Activated CD4-positive, CD25-positive, alpha-beta regulatory T cell treated with anti-CD3 and anti-CD28 coated beads, Interleukin-2, amount 50 U/mL, for 24 hours (primary cell): ENCODE measurements at places on chromosomes 6 and 20.

GRCh38 chr6:22073516-22074198, 223.2 kb downstream of the PRL start:
- ATAC-seq, result no peak

DNA sequence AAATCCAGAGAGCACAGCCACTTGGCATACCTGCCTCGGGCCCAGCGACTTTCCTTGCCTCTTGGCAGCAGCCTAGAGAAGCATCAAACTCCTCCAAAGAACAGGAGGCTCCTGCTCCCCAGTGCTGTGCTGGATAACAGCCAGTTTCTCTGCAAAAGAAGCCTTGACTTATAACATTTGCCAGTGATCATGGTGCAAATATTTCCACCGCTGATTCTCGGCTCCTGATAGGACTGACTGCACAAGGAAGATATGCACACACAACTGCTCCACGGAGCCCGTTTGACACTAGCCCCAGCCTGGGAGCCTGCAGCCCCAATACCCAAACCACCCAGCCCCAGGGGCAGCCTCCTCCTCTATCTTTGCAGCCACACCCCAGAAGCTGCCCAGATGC, 17.5 kb downstream of the ACSS1 start:
- no peak for ATAC-seq

- peak; percentile 36 for ATAC-seq
Measured at GRCh38 chr6:105136431-105137350, 43.1 kb downstream of the POPDC3 start.

DNA sequence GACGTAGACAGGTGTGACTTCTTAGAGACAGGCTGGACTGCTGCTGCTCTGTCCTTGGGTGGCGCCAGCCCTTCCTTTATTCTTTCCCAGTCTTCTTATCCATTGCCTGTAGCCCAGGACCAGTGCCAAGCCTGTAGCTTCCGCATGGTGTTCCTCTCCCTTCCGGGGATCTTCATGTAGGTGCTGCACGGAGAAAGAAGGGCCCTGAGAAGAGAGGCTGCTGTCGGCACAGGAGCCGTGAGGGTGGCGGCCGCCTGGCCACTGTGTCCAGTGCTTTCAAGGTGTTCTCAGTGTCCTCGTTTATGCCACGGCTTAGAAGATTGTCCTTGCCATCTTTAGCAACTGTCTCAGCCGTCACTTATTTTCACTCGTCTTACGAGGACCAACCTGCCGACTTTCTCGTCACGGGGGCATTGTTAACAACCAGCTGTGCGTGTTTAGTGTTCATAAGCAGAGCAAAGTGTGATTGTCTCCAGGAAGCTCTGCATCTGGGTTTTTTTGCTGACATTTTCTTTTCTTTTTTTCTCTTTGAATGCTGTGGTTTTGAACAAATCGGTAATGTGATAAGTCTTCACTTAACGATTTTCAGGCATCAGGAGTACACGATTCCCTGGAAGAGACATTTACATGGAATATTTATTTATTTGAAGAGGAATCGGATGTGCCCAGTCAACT, 61.2 kb downstream of the PPP1R14C start:
- no peak for ATAC-seq

GRCh38 chr6:31272836-31273626, 1.1 kb upstream of the HLA-C start:
- ATAC-seq, result no peak

GRCh38 chr6:129481706-129482105, 228.3 kb downstream of the ARHGAP18 start:
- ATAC-seq, result no peak
